ENCODE measurements at places on chromosomes 7 and 10.

DNA sequence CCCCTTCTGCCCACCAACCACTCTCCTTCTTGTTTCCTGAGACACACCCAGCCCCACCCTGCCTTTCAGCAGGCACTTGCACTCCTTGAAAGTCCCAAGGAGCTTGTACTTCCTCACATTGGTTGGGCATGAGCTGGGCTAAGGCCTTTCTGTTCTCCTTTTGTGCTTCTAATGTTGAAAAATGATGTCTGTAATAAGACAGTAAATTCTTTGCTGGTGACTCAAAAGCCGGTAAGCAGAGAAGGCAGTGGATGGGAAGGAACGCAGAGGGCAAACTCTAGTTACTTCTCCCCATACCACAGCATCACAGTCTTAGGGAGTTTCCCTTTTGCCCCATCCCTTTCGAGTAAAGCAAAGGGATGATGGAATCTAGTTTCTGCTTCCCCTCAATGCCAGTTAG lies 185.6 kb downstream of the PLXNA4 start:
- DNase-seq, result no peak

- DNase-seq, result no peak
Measured at GRCh38 chr7:6392712-6393666, 54.8 kb downstream of the DAGLB start.

DNA sequence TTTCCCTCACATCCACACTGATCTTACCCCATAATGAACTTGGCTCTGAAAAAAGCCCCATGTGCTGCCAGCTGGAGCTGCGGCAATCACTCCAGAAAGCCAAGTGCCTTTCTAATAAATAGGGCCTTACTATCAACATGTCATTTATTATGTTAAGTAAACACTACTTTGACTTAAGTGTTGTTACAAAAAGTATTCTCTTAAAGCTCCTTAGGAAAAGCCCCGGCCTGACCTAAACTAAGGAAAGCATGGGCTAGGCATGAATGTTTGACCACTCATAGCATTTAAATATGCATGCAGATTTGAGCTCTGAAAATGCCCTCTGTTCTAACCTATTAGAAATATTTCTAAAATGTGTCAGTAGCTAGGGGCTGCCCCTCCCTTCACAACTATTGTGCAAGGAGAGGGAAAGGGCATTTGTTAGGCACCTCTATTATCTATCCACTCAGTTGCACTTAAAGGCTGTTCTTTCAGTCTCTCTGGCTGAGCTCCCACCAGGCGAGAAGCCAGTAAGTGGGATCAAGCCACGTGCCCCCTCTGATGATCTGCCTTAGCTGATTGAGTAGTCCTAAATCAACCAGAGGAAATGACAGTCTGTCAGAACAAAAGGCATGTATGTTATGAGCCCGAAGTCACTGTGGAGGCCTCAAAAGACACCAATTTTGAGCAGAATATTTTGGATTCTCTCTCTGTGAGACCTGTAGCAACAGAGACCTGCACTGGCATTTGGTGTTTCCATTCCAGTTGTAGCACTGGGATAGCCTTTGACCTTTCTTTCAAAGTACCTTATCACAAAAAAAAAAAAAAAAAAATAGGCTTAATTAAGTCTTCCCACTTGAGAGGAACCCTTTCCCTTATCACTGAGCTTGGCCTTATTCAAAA lies 77.1 kb downstream of the ITGB8 start:
- peak; percentile 22 for DNase-seq

- no peak for DNase-seq
Measured at GRCh38 chr7:89028319-89028718, 232.8 kb upstream of the TEX47 start.

DNA sequence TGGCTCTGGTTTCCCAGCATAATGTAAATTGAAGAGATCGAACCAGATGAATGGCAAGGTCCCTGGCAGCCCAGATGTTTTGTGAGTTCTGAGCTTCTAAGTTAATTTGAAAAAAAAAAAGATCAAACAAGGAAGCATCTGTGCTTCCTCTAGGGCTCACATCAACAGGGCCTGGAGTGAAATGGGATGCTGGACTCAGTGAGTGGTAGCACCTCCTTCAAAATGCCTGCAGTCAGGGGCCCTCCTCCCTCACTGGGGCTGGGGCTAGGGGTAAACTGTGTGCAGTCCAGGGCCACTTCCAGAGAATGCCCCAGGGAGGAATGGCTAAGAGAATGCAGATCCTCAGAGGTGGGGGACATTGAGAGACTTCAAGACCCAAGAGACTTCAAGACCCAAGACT lies 6.0 kb upstream of the CUEDC2 start:
- DNase-seq, result no peak

GRCh38 chr10:75049316-75050148 lies 61.9 kb upstream of the SAMD8 start:
- no peak for DNase-seq

- no peak for DNase-seq
Measured at GRCh38 chr7:37703361-37703760, 19.8 kb downstream of the GPR141 start.

DNA sequence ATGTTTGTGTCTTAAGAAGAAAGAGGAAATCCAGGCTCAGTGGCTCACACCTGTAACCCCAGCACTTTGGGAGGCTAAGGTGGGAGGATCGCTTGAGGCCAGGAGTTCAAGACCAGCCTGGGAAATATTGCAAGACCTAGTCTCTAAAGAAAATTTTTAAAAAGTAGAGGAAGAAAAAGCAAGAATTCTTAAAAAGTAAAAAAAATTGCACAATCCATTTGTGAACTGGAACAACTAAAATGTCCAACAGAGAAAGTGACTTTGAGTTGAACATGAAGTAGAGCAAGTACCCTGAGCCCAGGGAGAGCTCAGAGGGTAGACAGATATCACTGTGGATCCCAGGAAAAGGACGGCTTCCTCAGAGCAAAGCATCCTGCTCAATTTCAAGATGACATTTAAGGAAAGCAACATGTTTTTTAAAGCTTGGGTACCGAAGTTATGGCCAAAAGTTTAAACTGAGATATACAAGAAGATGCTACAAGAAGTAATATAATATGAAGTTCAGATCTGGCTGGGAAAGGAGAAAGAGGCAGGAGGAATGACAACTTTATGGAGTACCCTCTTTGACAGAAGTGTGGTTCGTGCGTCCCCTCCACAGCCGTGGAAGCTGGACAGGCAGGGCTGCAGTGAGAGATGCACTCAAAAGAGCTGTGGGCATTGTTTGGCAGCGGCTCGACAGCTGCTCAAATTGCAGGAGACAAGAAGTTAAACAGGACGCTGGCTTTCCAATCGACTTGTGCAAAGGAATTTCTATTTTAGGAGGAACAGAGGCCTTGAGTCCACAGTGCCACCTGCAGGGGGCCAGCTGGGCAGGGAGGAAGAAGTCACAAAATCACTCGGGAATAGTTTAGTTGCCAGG lies 201.3 kb downstream of the JCAD start:
- DNase-seq, result peak; percentile 20

- DNase-seq, result no peak
Measured at GRCh38 chr7:87875151-87876039, 765 bp downstream of the SLC25A40 start.

- DNase-seq, result no peak
Measured at GRCh38 chr7:45192621-45193041, 35.0 kb downstream of the RAMP3 start.

DNA sequence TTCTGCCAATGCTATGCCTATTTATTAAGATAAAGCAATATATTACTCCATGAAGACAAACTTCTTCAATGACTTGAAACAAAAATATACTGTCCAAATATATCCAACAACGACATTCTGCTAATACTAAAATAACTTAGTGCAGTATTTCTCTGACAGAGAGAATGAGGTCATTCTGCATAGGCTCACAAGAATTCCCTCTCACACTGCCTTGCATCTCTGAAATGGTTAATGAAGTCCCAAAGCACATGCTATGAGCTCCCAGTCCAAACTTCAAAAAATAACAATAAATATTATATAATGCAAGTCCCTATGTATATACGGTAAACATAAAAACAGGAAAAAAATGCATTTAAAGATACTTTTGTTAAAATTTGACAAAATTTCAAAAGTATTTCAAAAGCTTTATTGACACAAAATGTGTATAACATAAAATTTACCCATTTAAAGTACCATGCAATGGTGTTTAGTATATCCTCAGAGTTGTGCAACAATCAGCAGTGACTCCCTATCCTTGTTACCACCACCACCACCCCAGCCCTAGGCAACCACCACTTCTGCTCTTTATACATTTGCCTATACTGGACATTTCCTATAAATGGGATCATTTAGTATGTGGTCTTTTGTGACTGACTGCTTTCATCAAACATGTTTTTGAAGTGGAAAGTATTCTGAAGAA lies 27.6 kb downstream of the CHCHD3 start:
- DNase-seq, result no peak

DNA sequence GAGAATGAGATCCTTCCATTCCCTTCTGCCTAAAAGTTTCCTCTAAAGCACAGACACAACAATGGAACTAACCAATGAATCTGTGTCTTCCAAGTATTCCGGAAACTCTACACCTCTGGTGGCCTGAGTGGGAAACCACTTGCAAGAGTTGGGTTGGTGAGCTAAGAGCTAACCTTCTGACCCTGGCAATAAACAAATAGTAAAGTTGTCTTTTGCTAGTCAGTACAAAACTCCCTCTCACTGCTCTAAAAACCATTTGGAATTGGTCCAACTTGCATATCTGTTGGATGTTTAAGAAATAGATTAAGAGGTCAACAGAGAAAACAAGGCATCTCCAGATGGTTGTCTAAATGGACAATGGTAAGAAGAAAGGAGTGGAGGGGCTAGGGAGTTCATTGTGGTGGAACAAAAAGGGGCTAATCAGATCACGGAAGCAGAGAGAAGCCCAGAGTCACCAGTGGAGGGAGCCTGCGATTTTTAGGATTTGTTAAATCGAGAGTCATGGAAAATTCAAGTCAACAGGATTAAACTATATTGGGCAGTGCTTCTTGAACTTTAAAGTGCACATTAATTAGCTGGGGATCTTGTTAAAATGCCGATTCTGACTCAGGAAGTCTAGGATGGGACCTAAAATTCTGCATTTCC lies 192.3 kb downstream of the EVX1 start:
- no peak for DNase-seq

GRCh38 chr10:12349629-12350166 lies 351 bp downstream of the CAMK1D start:
- no peak for DNase-seq

- no peak for DNase-seq
Measured at GRCh38 chr7:140349144-140349771, 49.1 kb downstream of the SLC37A3 start.

DNA sequence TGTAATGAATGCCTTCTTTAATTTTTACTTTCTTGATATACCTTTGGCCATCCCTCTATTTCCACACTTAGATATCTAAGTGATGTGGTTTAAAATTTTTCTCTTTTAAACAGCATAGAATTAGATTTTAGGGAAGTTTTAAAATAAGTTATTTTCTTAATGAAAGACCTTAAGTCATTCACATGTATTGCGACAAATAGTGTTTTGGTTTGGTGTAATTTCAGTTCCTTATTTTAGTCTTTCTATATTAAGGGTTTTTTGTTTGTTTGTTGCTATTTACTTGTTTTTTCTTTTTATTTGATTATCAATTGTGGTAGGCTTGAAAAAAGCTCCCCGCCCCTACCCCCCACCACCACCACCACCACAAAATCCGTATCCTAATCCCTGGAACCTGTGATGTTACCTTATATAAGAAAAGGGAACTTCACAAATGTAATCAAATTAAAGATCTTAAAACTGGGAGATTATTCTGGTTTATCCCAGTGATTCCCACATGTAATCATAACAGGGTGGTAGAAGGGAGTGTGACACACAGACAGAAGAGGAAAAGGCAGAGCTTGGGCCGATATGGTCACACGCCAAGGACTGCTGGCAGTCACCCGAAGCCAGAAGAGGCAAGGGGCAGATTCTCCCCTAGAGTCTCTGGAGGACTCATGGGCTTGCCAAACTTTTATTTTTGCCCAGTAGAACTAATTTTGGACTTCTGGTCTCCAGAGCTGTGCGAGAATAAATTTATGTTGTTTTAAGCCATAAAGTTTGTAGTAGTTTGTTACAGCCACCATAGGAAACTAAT lies 149.7 kb downstream of the NPSR1 start:
- DNase-seq, result no peak

DNA sequence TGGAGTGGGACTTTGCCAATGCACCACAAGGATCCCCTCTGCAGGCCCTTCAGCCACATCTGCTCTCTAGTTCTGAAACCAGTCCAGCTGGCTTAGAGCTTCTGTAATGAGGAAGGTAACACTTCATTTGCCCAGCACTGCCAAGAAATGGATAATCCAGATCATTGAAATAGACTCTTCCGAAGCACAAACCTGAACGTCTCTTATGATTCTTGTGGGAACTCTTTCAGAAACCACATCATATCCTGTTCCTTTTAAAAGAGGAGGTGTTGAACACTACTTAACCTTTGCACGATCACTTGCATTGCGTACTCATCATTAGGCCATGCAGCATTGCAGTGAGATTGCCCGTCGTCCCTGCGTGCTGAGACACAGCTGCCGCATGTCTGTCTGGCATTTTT lies 25.8 kb upstream of the PLPP4 start:
- DNase-seq, result no peak

- DNase-seq, result no peak
Measured at GRCh38 chr7:91034459-91035368, 229.5 kb upstream of the FZD1 start.

- no peak for DNase-seq
Measured at GRCh38 chr10:69340695-69341094, 62.4 kb downstream of the HK1 start.

GRCh38 chr7:81430761-81431160 lies 339.1 kb downstream of the HGF start:
- DNase-seq, result no peak

GRCh38 chr10:14810969-14811953 lies 26.6 kb downstream of the CDNF start:
- DNase-seq, result no peak

DNA sequence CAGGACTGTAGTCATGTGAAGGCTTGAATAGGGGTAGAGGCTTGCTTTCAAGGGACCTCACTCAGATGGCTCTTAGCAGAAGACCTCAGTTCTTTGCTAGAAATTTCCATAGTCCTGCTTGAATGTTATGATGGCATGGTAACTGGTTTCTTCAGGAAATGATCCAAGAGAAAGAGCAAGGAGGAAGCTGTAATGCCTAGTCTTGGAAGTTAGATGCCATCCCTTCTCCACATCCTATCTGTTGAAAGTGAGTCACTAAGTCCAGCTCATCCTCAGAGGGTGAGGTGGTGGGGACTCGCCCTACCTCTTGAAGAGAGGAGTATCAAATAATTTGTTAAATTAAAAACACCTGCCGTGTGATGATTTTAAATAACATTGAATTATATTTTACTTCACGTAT lies 4.6 kb downstream of the MGAM start:
- DNase-seq, result no peak

GRCh38 chr7:15914611-15915010 lies 228.1 kb upstream of the MEOX2 start:
- no peak for DNase-seq

GRCh38 chr7:71266912-71267311 lies 135.0 kb downstream of the GALNT17 start:
- DNase-seq, result no peak

DNA sequence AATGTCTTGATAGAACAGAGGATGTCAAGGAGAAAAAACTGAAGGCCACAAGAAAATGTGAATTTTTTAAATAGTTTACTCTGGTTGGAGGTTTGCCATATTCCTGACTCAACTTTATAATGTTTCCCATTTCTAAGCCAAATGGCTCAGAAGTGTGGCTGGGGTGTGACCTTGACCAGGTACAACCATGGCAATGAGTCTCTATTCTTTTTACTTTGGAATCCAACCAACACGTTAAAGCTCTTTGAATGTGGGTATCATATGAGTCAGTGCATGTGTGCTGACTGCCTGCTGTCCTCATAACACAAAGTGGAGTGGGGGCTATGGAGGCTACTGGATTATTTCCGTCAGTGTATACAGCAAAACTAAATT lies 33.5 kb upstream of the DLD start:
- DNase-seq, result peak; percentile 23

Data from BJ (cell line).